Endothelial cell of umbilical vein (primary cell): ENCODE measurements at places on chromosomes 12 and 14. TPM values are rescaled to one million over a fixed set of nuclear protein-coding genes. Genes with fewer than 3 reads are reported as not detected.
A peak's percentile ranks its signal among the peaks of the same experiment; 100 is the strongest.

DNA sequence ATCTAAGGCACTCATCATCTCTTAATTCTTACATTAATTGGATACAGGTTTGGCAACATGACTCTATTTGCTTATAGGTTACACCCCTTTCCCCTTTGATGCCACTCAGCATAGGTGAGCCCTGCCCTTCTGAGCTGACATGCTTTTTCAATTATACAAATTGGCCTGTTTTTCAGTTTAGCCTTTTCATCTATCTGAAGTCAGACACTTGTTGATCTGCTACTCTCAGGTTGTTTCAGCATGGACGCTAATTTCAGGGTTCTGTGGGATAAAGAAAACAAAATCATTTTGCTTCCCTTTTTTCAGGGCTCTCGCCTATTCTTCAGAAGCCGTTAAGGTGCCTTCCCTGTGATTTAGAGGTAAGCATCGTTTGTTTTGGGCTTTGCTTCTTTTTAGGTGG is 55.3 kb downstream of the DACT1 start:
- no peaks in the 10 kb centered on the region for H3K4me1 ChIP-seq
- no peak for DNase-seq
- no peaks in the 10 kb centered on the region for H3K36me3 ChIP-seq
- H3K4me3 ChIP-seq, result no peak overlapping the region
- no peak overlapping the region for H3K27ac ChIP-seq

GRCh38 chr12:16090974-16091373 is 179.8 kb downstream of the DERA start:
- no peaks in the 10 kb centered on the region for H3K27me3 ChIP-seq
- no peaks in the 10 kb centered on the region for H3K36me3 ChIP-seq
- no peaks in the 10 kb centered on the region for H3K4me1 ChIP-seq

GRCh38 chr12:41289501-41289900 is 101.4 kb downstream of the PDZRN4 start:
- H3K4me3 ChIP-seq, result no peak overlapping the region
- no peaks in the 10 kb centered on the region for H3K27me3 ChIP-seq
- no peak for DNase-seq
- H3K27ac ChIP-seq, result no peak overlapping the region
- H3K36me3 ChIP-seq, result no peaks in the 10 kb centered on the region

- H3K4me1 ChIP-seq, result peaks cover 14% of the 10 kb centered on the region
- no peak overlapping the region for H3K27ac ChIP-seq
- H3K27me3 ChIP-seq, result peaks cover 5% of the 10 kb centered on the region
- peak overlapping the region; percentile 72 for H3K4me3 ChIP-seq
Measured at GRCh38 chr14:76811561-76811960, 1.1 kb downstream of the ANGEL1 start.

GRCh38 chr12:31008241-31008761 is 65.4 kb upstream of the DDX11 start:
- no peak for DNase-seq
- no peaks in the 10 kb centered on the region for H3K4me1 ChIP-seq
- H3K36me3 ChIP-seq, result no peaks in the 10 kb centered on the region
- no peak overlapping the region for H3K27ac ChIP-seq

DNA sequence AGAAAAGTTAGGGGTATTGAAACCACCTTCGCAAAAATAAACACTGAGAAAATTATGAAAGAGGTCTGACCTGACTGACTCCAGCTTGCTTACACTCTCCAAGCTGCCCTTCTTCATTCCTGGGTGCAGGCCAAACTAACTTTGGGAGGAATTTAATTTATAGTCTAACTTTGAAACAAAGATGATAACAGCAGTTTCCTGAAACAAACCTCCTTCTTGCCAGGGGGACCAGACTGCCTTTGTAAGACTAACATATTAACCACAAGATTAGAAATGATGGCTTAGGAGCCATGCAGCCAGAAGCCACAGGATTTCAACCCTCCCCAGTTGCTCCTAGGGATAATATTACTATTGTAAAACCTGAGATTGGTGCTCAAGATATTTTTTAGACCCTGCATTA is 13.8 kb upstream of the EEA1 start:
- no peaks in the 10 kb centered on the region for H3K27me3 ChIP-seq
- no peak overlapping the region for H3K27ac ChIP-seq
- H3K4me3 ChIP-seq, result no peak overlapping the region
- no peaks in the 10 kb centered on the region for H3K36me3 ChIP-seq
- no peaks in the 10 kb centered on the region for H3K4me1 ChIP-seq
- DNase-seq, result no peak

DNA sequence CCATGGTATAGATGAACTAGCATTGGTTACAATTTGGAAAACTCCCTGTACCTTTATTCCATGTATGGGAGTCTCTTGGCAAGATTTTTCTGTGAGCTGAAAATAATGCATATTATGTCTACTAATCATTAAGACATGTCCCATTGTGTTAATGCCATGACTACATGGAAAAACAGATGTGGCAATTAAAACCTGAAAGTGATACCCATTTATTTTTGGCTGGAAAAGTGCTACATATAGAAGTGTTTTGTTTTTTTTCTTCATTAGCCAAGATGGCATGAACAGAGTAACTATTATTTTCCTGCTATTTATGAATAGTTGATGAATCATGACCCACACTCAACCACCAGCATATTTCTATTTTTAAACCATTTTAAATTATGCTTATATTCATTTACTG is 58.2 kb downstream of the ALG10B start:
- no peak overlapping the region for H3K27ac ChIP-seq
- no peaks in the 10 kb centered on the region for H3K36me3 ChIP-seq
- DNase-seq, result no peak

GRCh38 chr12:54997929-54998522 is 13.5 kb upstream of the TESPA1 start:
- no peak overlapping the region for H3K27ac ChIP-seq
- H3K27me3 ChIP-seq, result peaks cover 3% of the 10 kb centered on the region
- no peak for DNase-seq
- H3K4me3 ChIP-seq, result no peak overlapping the region

DNA sequence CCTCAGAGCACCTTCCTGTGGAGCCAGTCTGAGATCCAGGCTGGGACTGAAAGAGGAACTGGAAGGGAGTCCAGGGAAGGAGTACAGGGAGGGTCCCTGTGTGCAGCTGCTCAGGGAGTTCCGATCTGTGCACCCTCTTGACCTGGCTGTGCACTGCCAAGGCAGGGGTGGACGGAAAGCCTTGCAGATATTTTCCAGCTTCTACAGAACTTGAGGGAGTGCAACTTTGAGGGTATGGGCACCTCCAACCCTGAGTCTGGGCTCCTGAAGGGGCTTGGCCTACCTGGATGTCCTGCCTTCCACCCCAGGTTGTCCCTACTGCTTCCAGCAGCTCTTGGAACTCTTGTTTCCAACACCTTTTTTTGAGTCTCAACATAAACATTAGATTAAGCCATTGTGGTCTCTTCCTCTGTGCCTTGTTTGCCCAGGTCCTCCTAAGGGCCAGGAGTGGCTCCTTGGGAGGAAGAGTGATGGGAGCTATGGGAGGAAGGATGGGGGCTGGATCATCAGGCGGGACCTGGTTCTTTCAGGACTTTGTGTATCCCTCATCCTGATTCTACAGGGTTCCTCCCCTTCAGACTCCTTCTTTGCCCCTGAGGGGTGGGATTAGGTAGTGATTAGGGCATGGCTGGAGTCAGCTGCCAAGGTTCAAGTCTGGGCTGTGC is 3.5 kb downstream of the KRT7 start:
- H3K27me3 ChIP-seq, result no peaks in the 10 kb centered on the region
- H3K27ac ChIP-seq, result no peak overlapping the region
- peaks cover 23% of the 10 kb centered on the region for H3K4me1 ChIP-seq
- H3K4me3 ChIP-seq, result no peak overlapping the region
- no peak for DNase-seq

GRCh38 chr12:94676031-94676641 is 25.8 kb upstream of the TMCC3 start:
- H3K27ac ChIP-seq, result peak overlapping the region; percentile 66
- H3K4me1 ChIP-seq, result peaks cover 40% of the 10 kb centered on the region
- no peak overlapping the region for H3K4me3 ChIP-seq
- no peaks in the 10 kb centered on the region for H3K36me3 ChIP-seq
- DNase-seq, result peak; percentile 84

DNA sequence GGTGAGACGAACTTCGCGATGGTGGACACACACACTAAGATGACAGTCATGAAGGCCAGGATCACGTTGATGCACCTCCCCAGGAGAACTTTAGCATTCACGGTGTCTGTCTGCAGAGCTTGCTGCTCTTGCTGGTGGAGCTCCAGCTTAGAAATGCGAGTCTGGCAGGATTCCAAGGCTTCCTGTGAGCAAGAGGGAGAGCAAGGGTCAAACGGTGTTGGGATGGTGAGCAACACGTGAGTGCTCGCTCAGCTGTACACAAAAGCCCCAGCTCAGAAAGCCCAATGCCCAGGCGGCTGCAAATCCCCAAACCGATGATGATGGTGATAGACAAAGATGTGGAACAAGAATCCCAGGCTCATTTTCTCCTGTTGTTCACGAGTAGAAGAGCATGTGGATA is 78.8 kb downstream of the TMCC3 start:
- peaks cover 29% of the 10 kb centered on the region for H3K4me1 ChIP-seq
- H3K27me3 ChIP-seq, result no peaks in the 10 kb centered on the region

DNA sequence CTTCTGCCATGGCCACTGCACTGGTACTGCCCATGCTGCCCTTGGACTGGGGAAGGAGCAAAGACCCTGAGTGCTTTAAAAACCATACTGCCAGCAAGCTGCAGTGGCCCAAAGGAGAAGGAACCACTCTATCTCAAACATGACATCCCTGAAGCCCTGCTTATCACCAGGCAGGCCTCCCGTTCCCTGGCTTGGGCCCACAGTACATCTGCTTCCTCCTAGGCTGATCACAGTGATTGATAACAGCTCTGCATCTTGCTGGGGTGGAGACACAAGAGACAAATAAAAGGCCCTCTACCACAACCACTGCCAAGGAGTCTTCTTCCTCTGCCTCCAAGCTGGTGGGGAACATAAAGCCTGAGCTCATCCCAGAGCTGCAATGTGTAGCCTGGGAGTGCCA is 567.5 kb downstream of the TRHDE start:
- no peak overlapping the region for H3K4me3 ChIP-seq
- no peaks in the 10 kb centered on the region for H3K4me1 ChIP-seq
- no peaks in the 10 kb centered on the region for H3K27me3 ChIP-seq
- H3K27ac ChIP-seq, result no peak overlapping the region

DNA sequence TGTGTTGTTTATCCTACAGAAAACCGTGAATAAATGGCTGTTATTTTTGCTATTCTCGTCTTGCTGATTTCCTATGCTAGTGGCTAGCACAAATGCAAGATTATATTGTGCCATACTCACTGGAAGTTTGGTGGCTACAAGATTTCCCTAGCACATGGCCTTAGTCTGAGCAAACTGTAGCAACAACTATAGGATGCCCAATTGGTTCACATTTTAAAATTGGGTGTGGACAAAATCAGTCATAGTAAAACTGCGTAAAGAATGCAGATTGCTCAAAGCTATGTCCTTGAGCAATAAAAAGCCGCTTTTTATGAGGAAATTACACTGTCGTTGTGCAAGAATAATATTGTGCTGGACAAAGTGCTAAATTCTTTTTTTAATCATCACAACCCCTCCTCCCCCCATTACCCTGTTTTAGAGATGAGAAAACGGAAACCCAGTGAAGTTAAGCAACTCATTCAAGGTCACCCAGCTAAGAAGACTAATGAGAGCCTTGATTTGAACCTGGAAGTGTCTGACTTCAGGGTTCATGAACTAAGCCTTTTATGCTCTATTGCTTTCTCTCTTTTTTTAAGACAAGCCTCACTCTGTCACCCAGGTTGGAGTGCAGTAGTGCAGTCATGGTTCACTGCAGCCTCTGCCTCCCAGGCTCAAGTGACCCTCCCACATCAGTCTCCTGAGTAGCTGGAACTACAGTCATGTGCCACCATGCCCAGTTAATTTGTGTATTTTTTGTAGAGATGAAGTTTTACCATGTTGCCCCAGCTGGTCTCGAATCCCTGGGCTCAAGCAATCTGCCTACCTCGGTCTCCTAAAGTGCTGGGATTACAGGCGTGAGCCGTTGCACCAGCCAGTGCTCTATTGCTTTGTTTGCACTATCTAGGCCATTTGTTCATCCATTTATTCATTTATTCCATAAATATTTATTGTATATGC is 73.6 kb downstream of the SRGAP1 start:
- H3K4me3 ChIP-seq, result peak overlapping the region; percentile 15
- no peaks in the 10 kb centered on the region for H3K36me3 ChIP-seq

DNA sequence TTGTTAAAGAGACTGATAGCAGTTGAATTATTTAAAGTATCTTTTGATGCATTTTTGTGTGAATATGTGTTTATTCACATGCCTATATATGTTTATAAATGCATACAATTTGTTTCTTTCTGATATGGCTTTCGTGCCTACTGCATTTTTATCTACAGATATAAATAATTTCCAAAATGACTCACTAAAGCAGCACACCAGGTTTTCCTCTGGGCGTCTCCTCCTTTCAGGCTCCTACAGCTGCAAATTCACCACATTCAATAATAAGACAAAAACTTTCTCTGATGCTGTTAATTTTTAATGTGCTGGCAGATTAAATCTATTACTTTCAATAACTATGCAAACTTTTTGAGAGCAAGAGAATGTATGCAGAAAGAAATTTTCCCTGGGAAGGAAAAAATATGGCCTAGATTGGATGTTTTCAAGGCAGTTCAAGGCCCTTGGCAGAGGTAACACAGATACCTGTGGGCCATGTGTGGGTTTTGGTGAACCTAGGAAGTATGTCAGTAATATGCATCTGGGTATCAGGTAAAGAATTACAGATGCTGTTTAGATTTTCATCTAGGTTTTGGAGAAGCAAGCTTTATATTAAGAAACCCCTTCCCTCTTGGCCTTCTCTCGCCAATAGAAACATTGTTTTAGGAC is 381.8 kb downstream of the EGLN3 start:
- H3K4me3 ChIP-seq, result no peak overlapping the region
- H3K36me3 ChIP-seq, result no peaks in the 10 kb centered on the region
- H3K27ac ChIP-seq, result peak overlapping the region; percentile 100
- no peaks in the 10 kb centered on the region for H3K27me3 ChIP-seq

GRCh38 chr12:59787610-59788009 is 191.8 kb downstream of the SLC16A7 start:
- no peaks in the 10 kb centered on the region for H3K4me1 ChIP-seq
- no peak for DNase-seq
- H3K27ac ChIP-seq, result no peak overlapping the region
- H3K4me3 ChIP-seq, result no peak overlapping the region

GRCh38 chr12:27462851-27463250 is 16.3 kb downstream of the SMCO2 start:
- H3K27ac ChIP-seq, result peak overlapping the region; percentile 88
- no peaks in the 10 kb centered on the region for H3K27me3 ChIP-seq
- peak; percentile 25 for DNase-seq
- H3K4me1 ChIP-seq, result peaks cover 40% of the 10 kb centered on the region
- H3K4me3 ChIP-seq, result no peak overlapping the region

GRCh38 chr12:68206446-68206845 is 19.2 kb downstream of the IL26 start:
- no peak overlapping the region for H3K27ac ChIP-seq
- H3K4me3 ChIP-seq, result no peak overlapping the region
- no peaks in the 10 kb centered on the region for H3K36me3 ChIP-seq
- H3K27me3 ChIP-seq, result peaks cover 9% of the 10 kb centered on the region

The TMCC3 gene
- polyA plus RNA-seq, result 9.1 and 13.5 TPM in 2 replicates

The TDRD9 gene
- 0.52 and 0.57 TPM in 2 replicates for polyA plus RNA-seq

The BLOC1S1 gene
- 192 and 197 TPM in 2 replicates for polyA plus RNA-seq

The CEBPE gene
- not detected in 2 replicates for polyA plus RNA-seq

The PRR4 gene
- 2.4 and 2.6 TPM in 2 replicates for polyA plus RNA-seq
